CD8-positive, alpha-beta T cell (primary cell): ENCODE measurements at places on chromosomes 1 and 21. TPM values are rescaled to one million over a fixed set of nuclear protein-coding genes. Genes with fewer than 3 reads are reported as not detected.

DNA sequence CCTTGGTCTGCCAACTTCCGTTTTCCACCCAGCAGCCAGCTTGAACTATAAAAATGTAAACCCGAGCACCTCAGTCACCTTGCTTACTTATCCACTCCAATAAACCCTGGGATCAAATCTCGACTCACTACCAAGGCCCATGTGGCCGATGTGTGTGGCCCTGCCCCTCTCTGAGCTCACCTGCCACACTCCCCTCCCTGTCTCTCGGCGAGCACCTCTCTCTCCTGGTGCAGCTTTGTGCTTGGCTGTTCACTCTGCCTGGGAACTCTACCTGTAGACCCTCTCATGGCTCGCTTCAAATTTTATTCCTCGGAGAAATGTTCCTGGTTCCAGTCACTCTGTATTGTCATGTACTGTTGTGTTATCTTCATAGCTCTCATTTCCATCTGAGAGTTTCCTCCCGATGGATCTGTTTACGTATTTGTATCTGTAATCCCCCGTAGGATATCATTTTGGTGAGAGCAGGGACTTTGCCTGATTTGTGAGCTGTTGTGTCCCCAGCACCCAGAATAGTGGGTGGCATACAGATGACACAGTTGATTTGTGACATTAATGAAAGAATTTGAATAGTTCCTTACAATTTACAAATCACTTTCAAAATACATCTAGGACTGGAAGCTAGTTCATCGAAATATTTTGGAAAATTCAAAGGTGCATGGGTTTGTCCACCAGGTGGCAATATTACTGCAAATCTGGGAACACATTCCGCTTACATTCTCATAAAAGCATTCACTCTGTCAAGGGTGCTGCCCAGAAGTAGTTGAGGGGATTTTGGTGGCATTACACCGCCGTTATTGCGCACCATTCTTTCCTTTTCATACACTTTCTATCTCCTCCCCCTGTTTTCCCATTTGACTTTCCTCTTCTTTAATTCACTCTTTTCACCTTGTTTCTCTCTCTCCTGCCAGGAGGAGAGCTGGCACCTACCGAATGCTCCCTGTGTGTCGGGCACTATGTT lies 95.3 kb downstream of the ABCA4 start:
- DNase-seq, result no peak

- no peak for DNase-seq
Observed at GRCh38 chr1:115210302-115210711, 121.0 kb upstream of the TSPAN2 start.

DNA sequence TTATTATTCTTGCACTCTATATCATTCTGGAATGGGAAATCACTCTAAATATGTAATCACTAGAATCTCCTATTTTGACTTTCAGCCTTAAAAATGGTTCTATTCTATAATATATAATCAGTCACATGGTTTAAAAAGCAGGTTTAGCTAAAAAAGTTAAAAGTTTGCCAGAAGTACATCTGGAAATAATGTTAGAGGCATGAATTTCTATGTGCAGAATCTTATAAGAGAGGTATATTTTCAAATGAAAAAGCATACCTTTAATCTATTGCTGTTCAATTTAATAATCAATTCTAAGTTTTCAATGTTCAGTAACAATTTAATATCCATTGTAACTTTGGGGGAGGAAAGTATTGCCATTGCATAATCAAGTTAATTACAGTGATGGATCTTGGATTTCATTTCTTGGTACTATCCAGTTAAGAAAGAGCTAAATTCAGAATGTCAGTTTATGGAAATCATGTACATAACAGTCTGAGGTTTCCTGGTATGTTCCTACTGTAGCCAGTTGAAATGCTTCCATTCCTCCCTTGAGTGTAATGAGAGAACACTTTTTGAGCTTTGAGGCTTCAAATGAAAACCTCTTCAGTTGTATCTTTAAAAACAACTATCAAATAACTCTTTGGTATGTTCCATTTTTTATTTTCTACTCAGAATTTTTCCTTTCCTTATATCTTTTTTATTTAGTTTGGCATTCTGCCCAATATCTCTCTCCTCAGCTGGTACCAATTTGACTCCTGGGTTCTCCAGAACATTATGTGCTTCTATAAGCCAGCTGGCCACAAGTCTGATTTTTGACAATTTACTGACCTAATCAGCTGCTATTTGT lies 175.7 kb upstream of the COL11A1 start:
- no peak for DNase-seq

GRCh38 chr1:241310451-241310850 lies 46.6 kb downstream of the RGS7 start:
- DNase-seq, result no peak

GRCh38 chr1:95716097-95716496 lies 482.1 kb downstream of the RWDD3 start:
- DNase-seq, result no peak

DNA sequence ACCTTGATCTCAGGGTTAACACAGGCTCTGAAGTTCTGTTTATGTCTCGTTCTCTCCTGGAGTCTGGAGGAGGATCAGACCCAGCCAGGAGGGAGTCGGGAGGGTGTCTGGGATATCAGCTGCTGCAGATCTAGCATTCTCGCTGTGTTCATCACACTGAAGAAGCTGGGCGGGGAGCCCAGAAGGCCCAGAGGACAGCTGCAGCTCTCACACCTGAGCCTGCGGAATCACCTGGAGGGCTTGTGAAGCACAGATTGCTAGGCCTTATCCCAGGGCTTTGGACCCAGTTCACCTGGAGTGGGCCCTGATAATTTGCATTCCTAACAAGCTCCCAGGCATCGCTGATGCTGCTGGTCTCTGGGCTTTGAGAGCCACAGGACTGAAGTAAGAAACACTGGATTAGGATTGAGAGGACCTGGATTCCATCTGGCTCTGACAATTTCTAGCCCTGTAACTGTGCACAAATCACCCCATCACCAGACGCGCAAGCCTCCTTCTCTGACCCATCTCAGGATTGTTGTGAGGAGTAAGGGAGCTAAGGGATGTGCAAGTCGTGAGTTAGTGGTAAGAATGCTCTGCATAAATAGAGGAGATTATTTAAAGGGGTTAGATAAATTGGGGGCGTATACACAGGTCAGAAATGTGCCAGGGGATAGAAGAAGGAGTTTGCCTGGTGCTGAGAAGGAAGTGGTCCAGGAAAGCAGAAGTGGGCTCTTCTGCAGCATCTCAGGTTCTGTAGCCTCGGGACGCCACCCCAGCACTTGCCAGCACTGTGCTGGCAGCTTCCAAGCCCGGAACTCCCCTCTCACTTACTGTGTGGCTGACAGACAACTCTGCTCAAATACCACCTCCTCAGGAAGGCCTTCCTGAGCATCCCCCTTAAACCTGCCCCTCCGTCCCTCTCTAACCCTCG lies 19.1 kb downstream of the ABCA4 start:
- no peak for DNase-seq

DNA sequence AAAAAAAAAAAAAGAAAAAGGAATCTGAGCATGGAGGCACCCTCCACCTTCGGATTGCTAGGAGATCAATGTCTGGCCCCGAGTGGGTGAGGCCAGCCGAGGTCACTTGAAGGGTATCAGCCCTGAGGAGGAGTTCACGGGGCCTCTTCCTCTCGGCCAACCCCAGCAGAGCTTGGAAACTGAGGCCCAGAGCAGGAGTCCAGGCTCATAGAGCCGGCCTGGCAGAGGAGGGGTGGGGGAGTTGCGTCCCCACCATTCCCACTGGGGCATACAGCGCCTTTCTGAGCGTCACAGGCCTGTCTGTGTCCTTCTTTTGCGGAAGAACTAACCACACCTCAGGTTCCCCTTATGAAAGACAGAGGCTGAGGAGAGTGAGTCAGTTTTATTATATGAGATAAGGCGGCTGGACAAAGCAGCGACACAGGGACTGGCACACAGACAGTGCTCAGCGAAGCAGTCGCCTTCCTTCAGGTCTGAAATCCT lies 17.1 kb upstream of the EPHA2 start:
- no peak for DNase-seq

GRCh38 chr21:33030633-33031032 lies 4.9 kb downstream of the OLIG2 start:
- no peak for DNase-seq

GRCh38 chr1:198141668-198142351 lies 15.0 kb upstream of the NEK7 start:
- DNase-seq, result no peak

- no peak for DNase-seq
Observed at GRCh38 chr1:235259133-235259778, 68.7 kb downstream of the ARID4B start.

DNA sequence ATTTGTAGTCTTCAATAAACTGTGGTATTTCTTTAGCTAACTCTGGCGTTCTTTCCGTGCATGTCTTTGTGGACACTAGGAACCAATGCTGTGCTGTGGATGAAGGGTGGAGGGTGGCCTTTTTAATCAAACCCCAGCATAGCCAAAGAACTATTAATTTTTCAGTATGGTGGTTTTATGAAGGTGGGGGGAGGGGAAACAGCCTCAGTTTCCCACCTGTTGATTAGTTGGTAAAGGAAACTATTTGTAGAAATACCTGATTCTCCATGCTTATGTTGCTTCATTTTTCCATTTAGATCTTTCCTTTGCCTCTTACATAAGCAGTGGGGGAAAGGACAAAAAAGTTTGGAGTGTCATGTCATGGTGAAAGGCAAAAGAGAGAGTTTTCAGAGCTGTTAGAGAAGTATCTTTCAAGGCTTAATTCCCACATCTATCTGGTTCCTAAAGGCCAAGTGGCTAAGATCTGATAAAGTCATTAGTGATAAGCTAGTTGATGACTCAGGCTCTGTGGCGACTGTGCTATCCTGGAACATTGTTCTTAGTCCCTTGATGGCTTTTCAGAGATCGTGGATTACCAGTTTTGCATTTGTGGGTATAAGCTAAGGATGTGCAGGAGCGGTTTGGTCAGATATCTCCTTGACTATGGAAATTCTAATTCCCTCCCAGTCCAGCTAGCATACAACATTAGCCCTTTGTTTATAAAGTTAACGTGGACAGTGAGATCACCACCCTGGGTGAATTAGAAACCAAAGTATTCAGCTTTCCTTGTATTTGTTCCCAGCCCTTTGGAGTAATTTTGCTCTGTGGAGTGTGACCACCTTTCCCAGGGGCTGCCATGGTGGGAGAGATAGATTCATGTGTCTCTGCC lies 8.7 kb upstream of the HAX1 start:
- DNase-seq, result no peak

- DNase-seq, result peak; percentile 68
Observed at GRCh38 chr1:226990133-226990716, 50.1 kb downstream of the COQ8A start.

DNA sequence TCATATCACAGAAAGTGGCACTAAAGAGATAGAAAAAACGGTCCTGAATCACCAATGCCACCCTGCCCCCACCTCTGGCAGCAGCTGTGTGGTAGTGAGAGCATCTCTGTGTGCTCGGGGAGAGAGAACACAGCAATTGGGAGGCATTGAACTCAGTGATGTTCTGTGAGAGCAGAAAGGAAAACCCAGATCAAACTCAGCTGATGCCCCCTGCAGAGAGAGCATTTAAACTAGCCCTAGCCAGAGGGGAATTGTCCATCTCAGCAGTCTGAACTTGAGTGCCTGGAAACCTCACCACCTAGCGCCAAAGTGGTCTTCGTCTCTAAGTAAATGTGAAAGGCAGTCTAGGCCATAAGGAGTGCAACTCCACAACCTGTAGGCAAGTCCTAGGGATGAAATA lies 21.3 kb downstream of the SLC44A5 start:
- DNase-seq, result no peak

DNA sequence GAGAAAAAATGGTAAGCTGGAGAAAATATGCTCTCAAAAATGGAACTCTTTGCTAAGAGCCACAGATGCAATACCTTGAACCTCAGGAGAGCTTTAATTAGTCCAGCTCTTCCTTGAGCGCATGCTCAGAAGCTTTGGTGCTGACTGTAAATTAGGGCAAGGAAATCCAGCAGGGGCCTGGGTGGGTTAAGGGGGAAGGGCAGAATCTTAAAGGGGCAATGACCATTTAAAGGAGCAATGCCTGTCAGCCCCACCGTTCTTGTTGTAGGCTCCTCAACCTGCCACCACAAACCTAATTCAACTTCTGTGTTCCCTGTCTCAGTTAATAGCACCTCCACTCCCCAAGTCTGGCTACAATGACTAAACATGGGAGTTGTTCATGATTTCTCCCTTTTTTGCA lies 6.8 kb upstream of the SLC22A15 start:
- DNase-seq, result no peak

DNA sequence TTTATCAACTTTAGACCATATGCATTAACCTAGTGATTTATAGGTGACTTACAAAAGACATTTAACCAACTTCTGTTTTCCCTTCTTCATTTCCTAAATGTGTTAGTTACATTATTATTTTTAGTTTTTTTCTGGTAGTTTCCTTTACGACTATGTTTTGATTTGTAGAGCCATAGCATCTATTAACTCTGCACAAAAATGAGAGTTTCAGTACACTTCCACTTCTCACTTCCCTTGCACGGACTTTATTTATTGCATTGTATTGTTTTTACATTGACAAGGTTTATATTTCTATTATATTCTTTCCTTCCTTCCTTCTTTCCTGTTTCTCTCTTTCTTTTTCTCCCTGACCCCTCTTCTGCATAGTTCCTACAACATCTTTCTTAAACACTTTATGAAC lies 14.7 kb downstream of the PKN2 start:
- no peak for DNase-seq

GRCh38 chr1:200638073-200638472 lies 17.5 kb upstream of the KIF14 start:
- DNase-seq, result no peak

DNA sequence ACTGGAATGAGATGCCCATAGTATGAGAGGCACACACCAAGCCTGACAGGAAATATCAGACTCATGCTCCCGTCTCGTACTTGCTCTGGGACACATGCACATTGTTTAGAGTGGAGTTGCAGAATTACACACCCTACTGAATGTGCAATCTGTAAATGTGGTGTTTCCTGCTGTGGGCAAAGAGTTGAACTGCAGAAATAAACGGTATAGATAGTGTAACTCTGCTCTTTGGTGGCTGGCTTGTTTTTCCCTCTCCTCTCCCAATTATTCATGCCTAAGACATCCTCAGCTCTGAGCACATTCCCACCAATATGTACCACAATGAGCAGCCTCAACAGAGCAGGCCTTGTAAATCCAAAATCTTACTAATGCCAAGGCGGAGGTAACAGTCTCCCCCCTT lies 90.1 kb upstream of the DIRAS3 start:
- DNase-seq, result no peak

Gene AGO4
- 5.4 TPM for total RNA-seq

Gene CCDC30
- total RNA-seq, result 2.8 TPM

Gene RPTN
- not detected for total RNA-seq

Gene TRIM67
- not detected for total RNA-seq

Gene ADCY10
- not detected for total RNA-seq
